ENCODE measurements at places on chromosomes 4 and X.

- DNase-seq: no peak
Measured at GRCh38 chr4:3233391-3234071, 15.4 kb upstream of the MSANTD1 start.

DNA sequence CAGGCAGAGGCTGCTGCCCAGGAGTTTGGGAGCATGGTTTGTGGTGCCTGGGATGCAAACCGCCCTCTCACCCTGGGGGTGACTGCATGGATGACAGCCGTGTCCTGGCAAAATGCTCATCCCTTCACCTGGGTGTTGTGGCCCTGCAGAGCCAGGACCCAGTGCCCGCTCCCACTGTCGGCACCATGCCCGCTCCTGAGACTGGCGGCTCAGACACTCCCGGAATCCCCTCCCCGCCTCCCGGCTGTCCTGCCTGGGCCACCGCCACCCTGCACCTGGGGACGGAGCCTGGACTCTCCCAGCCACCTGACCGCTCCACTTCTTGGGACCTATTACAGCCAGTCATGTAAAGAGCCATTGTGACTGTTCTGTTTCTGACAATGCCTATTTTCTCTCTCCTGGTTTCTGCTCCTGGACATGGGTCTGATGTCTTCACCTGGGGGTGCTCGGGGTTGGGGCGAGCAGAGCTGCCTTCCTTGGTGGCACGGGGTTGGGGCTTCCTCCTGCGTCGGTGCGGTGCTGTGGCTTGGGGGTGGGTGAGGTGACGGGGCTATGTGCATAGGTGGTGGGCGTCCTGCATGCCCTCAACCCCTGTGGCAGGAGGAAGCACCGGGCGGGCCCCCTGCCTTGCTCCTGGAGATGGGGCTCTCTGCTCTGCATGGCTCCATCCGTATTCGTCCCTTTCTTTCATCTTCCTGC, 30.9 kb downstream of the LRPAP1 start:
- DNase-seq: no peak

- DNase-seq: no peak
Measured at GRCh38 chr4:188707036-188707435, 567.8 kb downstream of the TRIML1 start.

DNA sequence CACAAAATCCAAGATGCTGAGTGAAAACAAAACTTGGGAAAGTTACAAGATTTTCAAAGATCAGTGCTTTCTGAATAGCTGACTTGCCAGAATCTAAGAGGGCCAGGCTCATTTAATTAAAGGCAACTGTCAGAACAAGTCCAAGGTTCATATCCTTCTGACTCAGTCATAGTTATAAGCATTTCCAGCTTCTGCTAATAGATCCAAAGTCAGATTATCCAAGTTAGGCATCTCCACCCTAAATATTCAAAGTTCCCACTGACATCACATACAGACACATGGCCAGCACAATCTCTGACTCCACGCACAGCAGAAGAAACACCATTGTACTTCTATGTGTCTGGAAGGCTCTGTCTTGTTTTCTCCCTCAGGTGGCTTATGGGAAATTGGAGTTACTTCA, 41.8 kb downstream of the GASK1B start:
- DNase-seq: no peak

- no peak for DNase-seq
Measured at GRCh38 chr4:37664696-37665095, 21.5 kb downstream of the RELL1 start.

Measured in GM13976 (cell line).